CD4-positive, alpha-beta T cell treated with Interleukin-15 for 4 hours (primary cell): ENCODE measurements at places on chromosomes 5 and 9.

DNA sequence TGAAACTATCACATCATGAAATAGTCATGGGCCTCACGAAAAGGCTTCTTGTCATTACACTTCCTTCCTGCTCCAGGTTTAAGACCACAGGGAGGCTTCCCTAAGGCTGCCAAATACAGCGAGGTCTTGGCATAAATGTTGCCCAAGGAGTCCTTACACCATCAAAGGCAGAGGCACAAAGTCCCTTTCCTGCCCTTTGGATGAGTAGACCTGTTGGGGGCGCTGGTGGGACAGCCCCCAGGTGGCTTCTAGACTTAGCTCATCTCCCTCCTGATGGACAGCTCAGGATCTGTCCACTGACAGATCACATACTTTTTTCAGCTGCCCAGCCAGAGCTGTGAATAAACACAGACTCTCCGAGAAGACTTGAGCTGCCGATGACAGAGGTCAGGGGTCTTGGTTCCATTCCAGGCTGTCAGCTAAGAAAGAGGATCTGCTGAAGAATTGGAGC is 15.5 kb upstream of the MEGF9 start:
- DNase-seq: no peak

DNA sequence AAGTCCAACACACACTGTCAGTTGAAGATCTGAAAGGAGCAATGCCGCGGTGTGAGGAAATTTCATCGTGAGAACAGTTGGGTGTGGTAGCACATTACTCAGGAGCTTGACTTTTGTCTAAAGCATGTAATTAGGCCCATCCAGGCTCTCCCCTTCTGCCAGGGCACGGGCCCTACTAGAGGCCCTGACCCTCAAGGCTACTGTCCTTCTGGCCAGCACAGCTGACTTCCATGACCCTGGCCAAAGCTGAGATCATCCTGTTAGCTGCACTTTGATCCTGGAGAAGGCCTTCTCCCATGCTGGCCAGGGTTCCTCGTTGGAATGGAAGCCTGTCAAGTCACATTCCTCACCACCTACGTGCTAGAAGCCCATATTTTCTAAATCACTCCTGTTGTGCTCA is 77.8 kb upstream of the SLC1A3 start:
- DNase-seq: no peak

GRCh38 chr5:1335540-1336095 is 9.3 kb downstream of the CLPTM1L start:
- no peak for DNase-seq

DNA sequence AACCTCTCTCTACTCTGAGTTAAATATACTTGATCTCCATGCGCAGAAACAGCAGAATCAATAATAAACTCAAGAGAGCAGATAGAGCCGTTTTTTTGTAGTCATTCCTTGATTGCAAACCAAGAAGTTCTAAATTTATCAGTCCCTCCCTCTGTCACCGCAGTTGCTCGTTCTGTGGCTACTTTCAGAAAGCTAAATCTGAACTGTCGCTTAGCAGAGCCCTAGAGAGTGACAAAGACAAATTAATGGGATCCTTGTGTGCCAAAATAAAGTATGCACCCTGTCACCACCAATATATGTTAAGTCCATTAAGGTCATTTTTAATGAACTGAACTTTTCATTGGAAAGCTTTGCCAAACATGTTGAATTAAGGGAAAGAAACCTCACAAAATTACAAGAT is 218.3 kb downstream of the ADAMTSL1 start:
- DNase-seq: no peak

DNA sequence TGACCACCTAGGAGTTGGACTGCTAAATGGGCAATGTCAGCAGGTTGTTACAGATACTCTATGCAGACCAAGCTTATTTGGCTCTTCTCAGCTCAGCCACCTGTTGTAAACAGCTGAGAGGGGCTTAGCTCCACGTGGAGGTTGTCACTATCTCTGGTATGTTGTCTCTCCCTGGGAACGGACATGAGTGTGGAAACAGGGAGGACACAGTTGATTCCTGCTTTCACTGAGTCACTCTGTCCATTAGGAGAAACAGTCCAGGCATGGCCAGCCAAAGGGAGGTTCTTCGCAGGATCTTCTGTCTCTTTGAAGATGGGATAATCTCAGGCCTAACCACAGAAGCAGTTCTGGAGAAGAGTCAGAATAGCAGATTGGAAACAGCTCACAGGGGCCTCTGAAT is 121.2 kb downstream of the PALM2AKAP2 start:
- no peak for DNase-seq

- no peak for DNase-seq
Measured at GRCh38 chr5:112812549-112812948, 48.5 kb upstream of the SRP19 start.

DNA sequence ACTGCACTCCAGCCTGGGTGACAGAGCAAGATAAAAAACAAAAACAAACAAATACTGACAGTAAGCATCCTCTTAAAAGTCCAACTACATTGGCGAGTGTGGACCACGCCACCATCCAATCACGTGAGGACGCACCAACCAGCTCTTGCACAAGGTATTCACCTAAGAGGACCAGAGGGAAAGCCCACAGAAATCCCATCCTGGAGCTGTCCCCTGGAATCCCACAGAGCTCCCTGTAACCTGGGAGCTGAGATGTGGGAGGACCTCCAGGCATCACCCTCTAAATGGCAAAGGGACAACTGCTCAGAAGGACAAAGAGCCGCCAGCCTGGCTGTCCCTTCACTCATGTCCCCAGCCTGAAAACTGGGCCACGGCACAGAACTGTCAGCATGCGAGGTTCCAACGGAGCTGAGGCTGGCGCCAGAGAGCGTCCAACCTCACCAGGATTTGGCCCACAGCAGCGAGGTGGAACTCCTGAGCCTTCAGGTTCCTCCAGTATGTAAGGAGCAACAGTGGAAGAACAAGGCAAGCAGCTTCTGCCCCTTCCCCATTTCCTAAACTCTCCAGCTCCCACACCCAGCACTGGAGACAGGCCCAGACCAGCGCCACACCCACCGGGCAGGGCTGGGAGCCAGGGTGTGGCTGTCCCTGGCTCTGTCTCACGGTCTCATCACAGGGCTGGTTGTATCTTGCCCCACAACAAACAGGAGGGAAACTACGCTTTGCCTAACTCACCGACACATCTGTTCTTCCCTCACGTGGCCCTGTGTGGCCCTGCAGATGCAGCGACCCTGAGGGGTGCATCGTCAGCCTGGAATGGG is 15.2 kb downstream of the IPPK start:
- no peak for DNase-seq

DNA sequence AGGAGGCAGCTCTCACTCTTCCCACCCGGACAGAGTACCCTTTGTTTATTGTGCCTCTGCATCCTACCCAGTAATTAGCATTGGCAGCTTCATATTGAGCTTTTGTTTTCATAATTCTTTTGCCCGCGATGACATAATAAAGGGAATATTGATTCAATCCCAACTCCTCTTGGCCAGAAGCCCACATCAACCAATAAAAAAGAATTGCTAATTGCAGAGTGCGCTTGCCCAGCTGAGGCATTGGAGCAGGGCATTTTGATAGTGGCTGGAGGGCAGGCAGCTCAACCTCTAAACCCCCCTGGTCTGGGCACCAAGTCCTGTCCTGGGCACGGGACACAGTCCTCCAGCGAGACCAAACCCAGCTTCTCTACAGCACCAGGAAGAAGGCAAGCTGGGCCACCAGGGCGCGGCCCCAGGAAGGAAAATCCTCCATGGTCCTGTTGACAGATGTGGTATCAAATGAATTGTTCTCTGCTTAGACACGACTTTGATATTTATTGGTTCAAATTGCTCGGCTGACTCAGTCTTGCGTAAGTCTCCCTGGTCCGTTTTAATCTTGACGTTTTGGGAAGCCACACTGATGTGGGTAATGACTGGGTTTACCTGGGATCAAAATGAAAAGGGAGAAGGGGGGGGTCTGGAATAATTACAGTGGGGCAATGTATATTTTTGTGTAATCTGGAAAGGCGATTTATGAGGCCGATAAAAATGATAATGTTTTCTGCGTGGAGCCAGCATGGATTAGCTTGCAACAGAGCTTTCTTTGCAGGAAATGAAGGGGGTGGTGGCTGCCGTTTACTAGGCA is 220.7 kb upstream of the MSX2 start:
- no peak for DNase-seq

- no peak for DNase-seq
Measured at GRCh38 chr5:3092664-3093063, 341.2 kb upstream of the IRX2 start.

GRCh38 chr9:15513335-15513734 is 2.6 kb upstream of the PSIP1 start:
- no peak for DNase-seq

DNA sequence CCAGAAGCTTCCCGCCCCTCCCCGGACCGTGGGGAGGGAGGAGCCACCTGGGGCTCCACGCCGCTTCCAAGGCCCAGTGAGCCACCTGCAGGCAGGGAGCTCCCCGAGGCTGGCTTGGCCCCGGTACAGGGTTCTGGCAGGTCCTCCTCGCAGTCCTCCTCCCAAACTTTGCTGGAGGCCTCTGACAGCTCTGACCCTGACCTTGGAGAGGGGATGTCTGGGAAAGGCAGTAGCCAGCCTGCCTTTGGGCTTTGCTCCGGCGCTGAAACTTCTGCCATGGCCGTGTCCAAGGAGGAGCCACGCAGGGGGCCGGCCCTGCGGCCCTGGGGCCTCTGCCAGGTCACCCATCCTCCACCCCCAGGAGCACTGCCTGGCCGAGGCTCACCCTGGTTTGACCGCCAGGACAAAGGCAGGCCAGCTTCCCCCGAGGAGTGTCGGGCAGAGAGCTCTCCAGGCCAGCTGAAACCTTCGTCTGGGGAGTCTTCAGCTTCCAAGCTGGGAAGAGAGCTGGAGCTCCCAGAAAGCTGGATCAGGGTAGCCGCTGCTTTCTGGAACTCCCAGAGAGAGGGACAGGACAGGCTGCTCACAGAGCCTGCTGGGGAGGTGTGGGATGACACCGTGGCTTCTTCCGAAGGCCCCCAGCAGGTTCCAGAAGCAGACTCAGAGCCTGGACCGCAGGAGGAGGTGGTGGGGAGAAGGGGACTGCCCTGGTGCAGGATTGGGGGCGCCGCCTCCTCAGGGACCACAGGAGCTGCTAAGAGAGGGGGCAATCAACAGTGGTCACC is 9.0 kb upstream of the QSOX2 start:
- no peak for DNase-seq

GRCh38 chr9:121483049-121483448 is 16.6 kb downstream of the GGTA1 start:
- no peak for DNase-seq

GRCh38 chr5:55030676-55031369 is 6.8 kb downstream of the GZMK start:
- no peak for DNase-seq

GRCh38 chr5:172846249-172846648 is 12.2 kb downstream of the ERGIC1 start:
- no peak for DNase-seq

- DNase-seq: no peak
Measured at GRCh38 chr5:179308563-179309382, 36.5 kb downstream of the ADAMTS2 start.

DNA sequence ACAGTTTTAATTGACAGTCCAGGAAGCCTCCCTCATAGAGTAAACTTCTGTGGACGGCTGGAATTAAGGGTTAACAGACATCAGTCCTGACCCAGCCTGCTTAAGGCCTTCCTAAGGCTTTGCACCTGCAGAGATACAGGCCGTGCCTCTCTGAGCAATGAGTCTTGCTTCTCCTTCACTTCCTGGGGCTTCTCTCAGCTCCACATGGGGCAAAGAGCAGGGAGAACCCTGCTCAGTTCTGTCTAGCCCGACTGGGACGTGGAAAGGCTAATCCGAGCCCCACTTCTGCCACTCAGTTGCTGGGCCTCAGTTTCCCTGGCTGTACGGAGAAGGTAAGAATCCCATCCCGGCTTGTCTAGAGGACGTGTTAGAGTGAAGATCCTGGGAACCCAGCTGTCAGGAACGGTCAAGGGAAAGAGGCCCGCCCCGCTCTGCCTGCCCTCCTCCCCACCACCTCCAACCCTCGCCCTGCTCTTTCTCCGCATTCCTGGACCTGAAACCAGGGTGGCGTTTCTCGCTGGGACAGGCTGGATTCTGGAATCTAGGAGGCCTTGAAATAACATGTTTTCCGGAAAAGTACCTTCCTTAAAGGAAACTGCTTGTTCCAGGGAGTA is 6.5 kb downstream of the SPAAR start:
- no peak for DNase-seq

DNA sequence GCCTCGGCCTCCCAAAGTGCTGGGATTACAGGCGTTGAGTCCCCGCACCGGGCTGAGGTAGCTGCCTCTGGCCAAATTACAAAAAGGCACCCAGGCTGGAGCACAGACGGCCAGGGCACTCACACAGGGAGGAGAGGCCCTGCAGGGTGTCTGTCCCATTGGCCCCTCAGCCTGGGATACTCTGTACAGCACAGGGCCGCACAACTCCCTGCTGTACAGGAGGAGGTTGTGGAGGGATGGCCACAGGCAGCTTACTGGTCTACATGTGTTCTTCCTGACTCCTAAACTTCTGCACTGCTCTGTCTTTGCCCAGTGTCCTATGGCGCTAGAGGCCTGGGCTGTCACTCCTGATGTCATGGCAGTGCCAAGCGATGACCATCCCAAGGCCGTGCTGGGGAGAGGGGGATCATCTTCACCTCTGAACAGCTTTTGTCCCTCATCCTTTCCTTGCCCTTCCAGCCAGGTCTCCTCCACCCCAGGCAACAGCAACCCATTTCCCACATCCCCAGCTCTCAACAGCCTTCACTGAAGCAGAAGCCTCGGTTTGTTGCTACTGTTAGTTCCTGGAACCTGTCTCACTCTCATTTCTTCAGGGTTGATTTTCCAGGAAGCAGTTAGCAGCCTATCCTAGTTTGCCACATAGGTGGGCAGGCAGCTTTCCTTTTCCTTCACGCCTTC is 1.8 kb upstream of the CNOT6 start:
- DNase-seq: no peak

DNA sequence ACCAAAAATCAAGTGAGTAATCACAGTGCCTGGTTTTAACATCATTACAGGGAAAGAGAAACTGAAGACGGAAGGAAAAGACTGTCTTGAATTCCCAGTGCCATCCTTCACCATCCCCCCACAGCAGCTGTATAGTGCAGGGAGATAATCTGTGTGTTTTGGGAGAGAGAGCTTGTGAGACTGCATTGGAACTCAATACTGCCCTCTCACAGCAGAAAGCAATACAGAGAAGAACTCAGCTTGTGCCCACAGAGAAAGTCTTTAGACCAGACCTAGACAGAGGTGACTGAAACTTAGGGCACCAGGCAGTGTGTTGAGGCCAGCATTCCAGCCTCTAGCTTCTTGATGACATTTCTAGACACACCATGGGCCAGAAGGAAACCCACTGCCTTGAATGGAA is 754.7 kb upstream of the CDH6 start:
- DNase-seq: no peak

DNA sequence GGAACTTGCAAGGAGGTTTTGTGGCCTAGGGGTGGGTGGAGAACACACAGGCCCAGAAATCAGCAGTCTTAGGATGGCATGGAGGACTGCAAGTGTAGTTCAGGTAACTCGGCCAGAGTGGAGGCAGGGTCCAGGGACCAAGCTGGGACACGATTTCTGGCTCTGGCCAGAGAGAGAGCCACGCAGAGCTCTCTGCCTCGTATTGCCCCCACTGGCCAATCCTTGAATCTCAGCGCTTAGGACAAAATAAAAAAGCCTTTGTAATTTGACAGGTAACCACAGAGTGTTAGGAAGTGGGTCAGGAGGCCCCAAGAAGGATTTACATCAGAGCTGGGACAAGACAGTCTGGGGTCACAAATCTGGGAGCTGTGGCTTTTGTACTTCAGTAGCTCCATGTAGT is 11.7 kb downstream of the MAP3K1 start:
- DNase-seq: no peak

- DNase-seq: no peak
Measured at GRCh38 chr9:130313103-130313858, 47.7 kb downstream of the HMCN2 start.
